Pancreas (tissue), 10 donors: ENCODE measurements at places on chromosomes 3 and 15. TPM values are rescaled to one million over a fixed set of nuclear protein-coding genes. Genes with fewer than 3 reads are reported as not detected.

DNA sequence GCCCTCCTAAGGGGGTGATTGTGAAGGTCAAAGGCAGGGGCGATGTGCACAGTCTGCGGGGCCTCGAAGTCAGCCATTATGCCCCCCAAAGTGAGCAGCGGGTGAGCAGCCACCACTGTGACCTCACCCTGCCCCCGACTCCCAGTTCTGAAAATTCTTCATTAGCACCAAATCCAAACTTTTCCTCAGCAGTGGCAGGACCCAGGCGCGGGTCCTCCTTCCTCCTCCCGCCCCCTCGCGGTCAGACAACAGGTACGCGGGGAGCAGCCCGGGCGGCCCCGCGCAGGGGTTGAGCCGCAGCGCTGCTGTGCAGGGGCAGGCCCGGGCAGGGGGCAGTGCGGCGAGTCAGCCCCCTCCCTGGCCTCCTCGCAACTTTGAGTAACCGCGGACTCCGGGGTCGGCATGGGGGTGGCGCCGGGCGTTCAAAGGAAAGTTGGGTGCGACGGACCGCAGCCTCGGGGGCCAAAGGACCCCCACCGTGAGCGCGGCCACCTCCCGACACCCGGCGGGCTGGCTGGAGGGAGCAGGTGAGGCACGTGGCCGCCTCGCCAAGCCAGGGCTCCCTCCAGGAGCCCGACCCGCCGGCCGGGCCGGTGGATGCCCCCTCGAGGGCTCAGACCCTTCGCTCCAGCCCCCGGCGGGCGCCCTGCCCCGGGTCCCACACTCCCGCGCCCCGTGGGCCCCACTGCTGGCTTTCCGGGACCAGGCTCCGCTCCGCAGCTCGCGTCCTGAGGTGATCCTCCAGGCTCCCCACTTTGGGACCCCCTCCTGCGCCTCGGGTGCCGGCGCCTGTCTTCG is 49.4 kb upstream of the CCDC174 start:
- no peaks in the 10 kb centered on the region for H3K36me3 ChIP-seq
- H3K4me1 ChIP-seq, result no peaks in the 10 kb centered on the region
- no peak overlapping the region for H3K27ac ChIP-seq
- H3K4me3 ChIP-seq, result no peak overlapping the region
- no peaks in the 10 kb centered on the region for H3K27me3 ChIP-seq

DNA sequence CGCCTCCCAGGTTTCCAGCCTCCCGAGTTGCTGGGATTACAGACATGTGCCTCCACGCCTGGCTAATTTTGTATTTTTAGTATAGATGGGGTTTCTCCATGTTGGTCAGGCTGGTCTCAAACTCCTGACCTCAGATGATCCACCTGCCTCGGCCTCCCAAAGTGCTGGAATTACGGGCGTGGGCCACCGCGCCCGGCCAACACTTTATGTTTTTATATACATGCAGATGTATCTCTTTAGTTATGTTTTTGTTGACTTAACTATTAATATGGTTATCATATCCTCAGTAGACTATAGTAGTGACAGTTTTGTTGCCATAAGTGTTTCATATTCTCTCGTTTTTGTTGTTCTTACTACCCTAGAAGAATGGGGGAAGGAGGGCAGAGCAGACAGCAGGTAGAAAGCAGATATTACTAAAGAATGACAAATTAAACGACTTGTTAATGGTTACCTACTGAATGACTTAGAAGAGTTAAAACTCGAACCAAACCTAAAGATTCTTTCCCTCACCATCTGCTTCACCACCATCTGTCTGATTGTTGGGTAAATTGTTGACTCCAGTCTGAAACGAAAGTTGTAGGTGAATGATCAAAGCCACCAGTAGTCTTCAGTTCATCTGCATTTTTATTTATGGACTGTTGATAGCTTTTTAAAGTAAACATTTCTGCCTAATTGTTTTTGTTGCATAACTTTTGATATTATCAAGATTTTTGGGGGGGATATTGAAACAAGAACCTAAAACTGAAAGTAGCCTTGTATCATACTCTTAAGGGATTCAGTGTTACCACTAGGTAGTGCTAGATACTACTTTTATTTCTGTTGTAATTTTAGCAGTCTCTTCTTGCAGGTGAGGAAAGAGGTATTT is 89.3 kb downstream of the RASA2 start:
- H3K4me1 ChIP-seq, result no peaks in the 10 kb centered on the region
- H3K27ac ChIP-seq, result no peak overlapping the region
- no peaks in the 10 kb centered on the region for H3K27me3 ChIP-seq
- DNase-seq, result no peak
- no peaks in the 10 kb centered on the region for H3K36me3 ChIP-seq

- H3K4me1 ChIP-seq, result peaks cover 20% of the 10 kb centered on the region
- H3K36me3 ChIP-seq, result peaks cover 30% of the 10 kb centered on the region
- peak overlapping the region; percentile 26 for H3K27ac ChIP-seq
Observed at GRCh38 chr15:43794269-43795037, 2.3 kb downstream of the SERF2 start.

The IGSF11 gene
- total RNA-seq, result 3.3 TPM

The ANKDD1A gene
- total RNA-seq, result 3.7 TPM
